Activated CD4-positive, CD25-positive, alpha-beta regulatory T cell treated with anti-CD3 and anti-CD28 coated beads, Interleukin-2, amount 50 U/mL, for 24 hours (primary cell): ENCODE measurements at places on chromosomes 6 and 20.

DNA sequence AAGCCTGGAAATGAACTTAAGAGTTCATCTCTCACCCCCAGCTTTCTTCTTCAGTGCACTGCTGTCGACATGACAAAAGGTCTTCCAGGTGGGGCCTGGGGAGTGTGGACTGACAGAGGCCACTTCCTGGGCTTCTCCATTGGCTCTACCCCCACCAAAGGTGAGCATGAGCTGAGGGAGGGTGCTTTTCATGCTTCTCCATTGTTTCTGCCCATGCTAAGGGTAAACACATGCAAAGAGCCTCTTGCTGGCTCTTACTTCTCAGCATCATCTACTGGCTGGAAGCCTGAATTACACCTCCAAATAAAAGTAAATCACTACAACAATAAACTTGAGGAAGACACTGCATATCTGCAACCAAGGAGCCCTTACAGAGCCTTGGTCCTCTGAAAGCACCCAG, 227.2 kb downstream of the EPM2A start:
- no peak for ATAC-seq

DNA sequence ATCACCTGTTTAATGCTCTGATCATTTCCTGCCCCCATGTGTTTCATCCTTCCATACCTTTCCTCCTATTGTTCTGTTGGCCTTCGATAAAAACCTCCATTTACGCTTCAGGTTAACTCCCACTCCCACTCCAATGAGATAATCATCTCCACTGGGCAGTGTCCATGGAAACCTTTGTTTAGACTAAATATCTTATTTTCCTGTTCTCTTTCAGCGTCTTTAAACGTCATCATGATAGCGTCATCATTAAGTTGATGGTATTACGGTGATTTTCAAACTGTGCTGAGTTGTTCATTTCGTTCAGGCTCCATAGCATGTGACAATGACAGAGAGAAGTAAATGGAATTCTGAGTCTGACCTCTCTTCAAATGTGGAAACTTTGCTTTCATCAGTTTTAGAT, 970.5 kb upstream of the SLC35B3 start:
- no peak for ATAC-seq

DNA sequence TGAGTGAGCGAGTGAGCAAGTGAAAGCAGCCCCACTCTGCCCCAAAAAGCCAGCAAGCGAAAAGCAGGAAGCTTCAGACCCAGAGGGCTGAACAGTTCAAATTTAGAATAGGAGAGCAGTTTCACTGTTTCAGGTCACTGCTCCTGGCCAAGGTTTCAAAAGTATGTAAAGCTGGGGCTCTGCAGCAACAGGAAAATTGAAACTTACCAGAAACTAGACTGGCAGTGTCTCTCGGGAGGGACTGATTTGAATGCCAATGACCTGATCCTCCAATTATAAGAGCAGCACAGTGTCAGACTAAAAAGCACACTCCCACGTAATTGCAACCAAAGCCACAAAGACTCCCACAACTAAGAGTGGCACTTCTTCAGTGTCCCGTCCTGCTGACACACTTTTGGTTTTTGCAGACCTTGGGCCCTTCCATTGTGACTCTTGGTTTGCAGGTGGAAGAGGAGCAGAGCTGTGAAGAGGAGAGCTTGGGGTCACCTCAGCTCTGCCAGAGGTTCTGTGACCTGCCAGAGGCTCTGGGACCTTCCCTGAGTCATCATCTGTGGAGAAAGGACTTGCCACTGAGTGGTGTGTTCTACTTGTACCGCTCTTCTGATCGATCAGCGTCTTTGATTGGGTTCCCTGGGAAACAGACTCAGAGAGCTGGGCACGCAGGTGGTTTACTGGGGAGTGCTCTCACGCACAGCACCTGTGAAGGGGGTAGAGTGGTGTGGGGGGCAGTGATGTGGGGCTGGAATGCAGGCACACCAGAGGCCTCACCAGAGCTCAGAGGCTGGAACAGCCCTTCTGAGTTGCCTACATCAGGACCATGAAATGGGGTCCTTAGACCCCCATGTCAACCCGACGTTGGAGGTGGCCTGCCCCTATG, 52.7 kb upstream of the PTGIS start:
- ATAC-seq, result peak; percentile 63

DNA sequence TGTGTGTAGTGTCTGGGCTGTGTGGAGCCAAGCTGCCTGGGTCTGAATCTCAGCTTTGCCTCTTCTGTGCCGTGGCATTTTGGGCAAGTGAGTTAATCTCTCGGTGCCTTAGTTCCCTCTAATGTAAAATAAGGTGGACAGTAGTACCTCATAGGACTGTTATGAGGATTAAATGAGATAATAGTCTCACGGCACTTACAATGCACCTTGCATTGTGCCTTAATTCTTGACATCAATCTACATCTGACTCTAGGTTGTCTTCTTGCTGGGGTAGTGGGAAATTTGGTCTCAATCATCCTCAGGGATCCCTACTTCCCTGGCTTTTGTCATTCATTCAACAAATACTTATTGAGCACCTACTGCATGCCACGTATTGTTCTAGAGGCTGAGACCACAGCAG, 70.7 kb upstream of the ZNFX1 start:
- ATAC-seq, result no peak

GRCh38 chr20:49675368-49676151, 38.1 kb downstream of the B4GALT5 start:
- ATAC-seq, result no peak

DNA sequence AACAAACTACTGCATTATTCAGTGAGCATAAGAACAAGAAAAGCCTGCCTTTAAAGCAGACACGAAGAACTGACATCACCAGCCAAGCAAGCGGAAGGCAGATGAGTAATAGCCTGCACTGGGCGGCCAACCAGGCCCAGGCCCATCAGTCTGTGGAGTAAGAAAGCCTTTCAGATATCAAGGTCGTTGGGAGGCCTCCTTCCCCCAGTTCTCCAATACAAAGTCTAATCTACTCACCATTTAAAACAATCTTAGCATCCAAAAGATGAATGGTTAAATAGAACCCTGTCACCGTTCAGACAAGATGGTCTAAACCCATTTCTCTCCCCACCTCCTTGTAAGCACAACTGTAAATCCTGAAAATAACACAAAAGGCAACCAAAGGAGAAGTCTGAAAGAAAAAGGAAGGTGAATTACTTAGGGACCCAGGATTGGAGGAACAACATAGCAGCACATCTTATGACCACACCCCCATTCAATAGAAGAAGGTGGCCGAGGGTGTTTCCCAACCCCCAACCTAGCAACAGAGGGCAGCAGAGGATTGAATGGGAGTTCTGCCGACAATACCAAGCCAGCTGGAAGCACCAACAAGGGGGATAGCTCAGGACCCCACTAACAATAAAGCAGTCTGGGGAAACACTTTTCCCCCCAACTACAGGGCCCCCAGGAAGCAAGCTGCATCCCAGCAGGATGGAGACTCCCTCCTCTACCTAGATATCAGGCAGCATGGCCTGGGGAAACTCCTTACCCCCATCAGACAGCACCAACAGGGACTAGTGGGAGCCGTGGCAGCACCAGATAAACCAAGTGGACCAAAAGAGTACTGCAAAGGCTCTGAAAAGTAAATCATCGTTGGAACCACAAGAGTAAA, 67.9 kb downstream of the ZHX3 start:
- ATAC-seq, result peak; percentile 33

DNA sequence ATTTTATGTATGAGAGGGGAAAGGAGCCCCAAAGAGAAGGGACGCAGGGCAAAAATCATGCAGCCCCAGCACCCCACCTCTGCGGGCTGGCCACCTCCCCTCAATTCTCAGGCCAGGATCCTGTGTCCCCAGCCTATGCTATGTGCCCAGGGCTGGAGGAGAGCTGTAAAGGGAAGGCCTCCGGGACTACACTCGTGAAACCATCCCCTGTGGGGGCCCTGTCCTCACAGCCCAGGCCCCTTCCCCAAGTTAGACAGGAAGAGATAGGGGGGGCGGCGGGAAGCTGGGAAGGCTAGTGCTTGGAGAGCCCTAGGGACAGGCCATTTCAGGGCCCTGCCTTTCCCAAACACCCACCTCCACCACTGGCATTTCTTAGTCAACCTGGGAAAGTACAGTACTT, 1.4 kb upstream of the COL11A2 start:
- ATAC-seq, result no peak

GRCh38 chr6:21151119-21151518, 442.4 kb upstream of the SOX4 start:
- ATAC-seq, result no peak

DNA sequence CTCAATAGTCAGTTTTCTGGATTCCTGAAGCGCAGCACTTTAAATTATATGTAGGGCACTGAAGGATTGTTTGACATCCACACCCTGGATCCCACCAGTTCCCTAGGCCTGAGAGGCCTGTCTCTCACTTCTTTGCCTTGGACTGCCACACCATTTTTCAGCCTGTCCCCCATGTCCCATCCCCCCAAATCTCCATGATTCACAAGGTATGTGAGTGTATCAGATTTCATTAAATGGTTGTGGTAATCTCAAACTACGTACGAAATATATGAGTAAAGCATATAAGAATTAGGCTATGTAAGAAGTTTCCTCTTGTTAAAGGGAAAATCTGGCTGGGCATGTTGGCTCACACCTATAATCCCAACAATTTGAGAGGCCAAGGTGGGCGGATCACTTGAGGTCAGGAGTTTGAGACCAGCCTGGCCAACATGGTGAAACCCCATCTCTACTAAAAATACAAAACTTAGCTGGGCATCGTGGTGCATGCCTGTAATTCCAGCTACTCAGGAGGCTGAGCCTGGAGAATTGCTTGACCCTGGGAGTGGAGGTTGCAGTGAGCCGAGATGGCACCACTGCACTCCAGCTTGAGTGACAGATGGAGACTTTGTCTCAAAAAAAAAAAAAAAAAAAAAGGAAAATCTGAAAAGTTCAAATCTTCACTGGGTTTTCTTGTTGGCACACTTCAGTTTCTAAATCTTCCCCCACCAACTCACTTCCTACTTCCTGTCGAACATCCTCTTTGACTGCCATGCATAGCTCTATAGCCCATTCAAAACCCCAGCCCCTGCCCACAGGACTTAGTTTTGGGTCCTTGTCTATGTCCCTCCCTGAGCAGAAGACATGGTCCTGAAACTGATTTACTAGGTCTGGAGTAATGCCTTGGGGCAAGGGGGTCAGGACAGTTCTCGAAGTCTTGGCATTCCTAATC, 97.3 kb upstream of the SHLD1 start:
- ATAC-seq, result no peak

DNA sequence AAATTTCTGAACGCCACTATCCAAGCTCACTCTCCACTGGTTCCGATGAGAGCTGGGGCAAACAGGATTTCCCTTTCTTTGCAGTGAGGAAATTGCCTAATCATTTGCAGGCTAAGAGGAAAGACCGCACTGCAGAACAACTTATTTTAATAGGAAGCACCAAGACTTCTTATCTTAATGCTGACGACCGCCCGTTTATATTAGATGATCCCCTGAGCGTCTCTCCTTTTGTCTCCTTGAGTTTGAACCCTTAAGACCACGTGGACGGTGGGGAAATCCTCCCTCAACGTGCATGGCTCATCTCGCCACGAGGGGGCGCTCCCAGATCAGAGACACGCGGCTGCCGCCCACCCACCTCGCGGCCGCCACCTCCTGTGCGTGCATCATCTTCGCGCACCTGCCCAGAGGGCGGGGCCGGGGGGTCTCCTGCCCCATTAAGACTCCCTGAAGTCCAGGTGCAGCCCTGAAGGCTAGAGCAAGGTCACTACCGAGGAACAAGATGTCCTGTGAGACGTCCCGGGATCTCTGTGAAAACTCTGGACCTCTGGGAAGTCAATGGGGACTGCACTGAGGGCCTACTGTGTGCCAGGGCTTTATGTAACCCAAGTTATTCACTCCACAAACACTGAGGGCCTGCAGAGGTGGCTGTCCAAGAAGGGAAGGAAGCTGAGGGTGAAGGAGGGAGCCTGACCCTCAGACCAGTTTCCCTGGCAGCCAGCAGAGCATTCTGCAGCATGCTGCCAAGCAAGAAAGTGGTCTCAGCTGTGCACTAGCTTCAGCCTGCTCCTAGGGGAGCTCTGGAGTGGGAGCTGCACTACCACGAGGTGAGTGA, 28.1 kb downstream of the PDYN start:
- peak; percentile 76 for ATAC-seq

DNA sequence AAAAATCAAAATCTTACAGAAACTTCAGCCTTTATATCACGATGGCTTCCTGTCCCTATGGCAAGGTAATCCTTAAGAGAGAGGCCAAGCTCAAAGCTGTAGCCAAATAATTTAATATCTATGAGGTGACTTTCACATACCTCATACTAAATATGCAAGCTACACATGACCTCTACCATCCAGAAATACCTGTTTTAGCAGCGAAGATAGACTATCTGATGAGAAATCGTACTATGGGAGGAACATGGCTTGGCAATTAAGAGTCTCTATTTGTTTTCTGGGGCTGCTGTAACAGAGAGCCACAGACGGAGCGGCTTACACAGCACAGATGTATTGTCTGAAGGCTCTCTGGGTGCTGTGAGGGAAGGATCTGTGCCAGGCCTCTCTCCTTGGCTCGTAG, 31.0 kb upstream of the SALL4 start:
- ATAC-seq, result no peak

DNA sequence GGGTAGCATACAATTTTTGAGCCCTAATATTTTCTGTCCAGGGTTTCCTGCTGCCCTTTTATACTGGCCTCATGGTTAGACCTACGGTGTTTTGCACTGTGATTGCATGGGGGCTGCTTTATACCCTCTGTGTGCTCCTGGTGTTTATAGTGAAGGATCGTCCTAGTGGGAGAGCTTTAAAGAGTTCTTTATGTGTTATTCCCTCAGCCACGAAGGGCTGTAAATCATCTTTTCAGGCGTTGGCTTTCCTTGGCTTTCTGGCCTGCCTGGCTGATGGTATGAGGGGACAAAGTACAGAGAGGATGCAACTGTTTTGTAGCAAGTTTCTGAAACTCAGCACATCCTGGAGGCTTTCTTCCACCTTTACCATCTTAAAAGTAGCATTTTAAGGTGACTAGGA, 464.3 kb downstream of the EPM2A start:
- ATAC-seq, result no peak

- ATAC-seq, result no peak
Observed at GRCh38 chr6:67563671-67564070, 1071.4 kb upstream of the ADGRB3 start.

DNA sequence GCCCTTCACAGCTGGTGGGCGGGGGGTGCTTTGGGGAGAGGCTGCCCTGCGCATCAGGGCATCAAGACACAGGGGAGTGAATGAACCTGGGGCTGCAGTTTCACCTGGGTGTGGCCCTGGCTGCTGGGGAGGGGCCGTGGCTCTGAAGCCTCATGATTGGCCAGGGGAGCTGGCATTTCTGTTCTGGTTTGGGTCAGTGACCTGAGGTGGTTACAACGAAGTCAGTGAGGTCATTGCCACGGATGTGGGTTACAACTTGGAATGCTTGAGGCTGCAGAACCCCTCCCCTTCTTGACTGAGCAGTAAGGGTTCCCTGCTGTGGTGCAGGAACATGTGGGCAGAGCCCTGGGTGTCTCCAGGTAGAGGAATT, 3.0 kb downstream of the TCEA2 start:
- ATAC-seq, result peak; percentile 36

GRCh38 chr6:46642928-46643751, 9.5 kb downstream of the CYP39A1 start:
- ATAC-seq, result peak; percentile 87

GRCh38 chr20:51281521-51281920, 258.6 kb upstream of the KCNG1 start:
- no peak for ATAC-seq

- ATAC-seq, result no peak
Observed at GRCh38 chr20:46323557-46323956, 15.3 kb upstream of the CDH22 start.

GRCh38 chr20:49515586-49515985, 33.1 kb upstream of the KCNB1 start:
- ATAC-seq, result no peak

- ATAC-seq, result no peak
Observed at GRCh38 chr20:57678340-57678739, 31.5 kb downstream of the PMEPA1 start.

GRCh38 chr20:46060301-46060881, 29.4 kb downstream of the NCOA5 start:
- peak; percentile 33 for ATAC-seq
